CD4-positive, alpha-beta T cell treated with Interleukin-6 at 100 ng/mL for 8 hours (primary cell): ENCODE measurements at places on chromosomes 1 and 21.

- no peak for DNase-seq
Observed at GRCh38 chr1:77847621-77848080, 40.8 kb upstream of the NEXN start.

- no peak for DNase-seq
Observed at GRCh38 chr1:46489638-46490405, at the start of gene DMBX1. DMBX1 (plus strand) TSS chr1:46489836; CDS start chr1:46507011, 17,175 bp downstream.

- DNase-seq, result no peak
Observed at GRCh38 chr1:149846593-149847466, 52.5 kb upstream of the BOLA1 start.

DNA sequence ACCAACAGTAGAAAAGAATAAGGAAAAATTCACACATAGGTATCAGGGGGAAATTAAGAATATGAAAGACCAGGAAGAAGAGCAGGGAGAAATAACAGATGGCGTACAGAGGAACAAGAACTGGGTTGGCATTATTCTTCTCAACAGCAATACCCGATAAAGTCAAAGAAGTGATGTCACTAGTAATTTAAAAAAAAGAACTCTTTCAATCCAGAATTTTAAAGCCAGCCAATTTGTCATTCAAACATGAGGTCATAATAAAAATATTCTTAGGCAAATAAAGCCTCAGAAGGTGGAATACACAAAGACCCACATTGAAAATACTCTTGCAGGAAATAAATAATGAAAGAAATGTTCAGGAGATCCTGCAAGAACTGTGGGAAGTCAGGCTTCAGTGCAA lies 8.8 kb downstream of the NCMAP start:
- DNase-seq, result no peak

- no peak for DNase-seq
Observed at GRCh38 chr1:65818966-65819365, 26.3 kb downstream of the PDE4B start.

GRCh38 chr1:58094221-58094620 lies 452.3 kb downstream of the OMA1 start:
- no peak for DNase-seq

GRCh38 chr1:60942291-60942690 lies 140.1 kb upstream of the NFIA start:
- no peak for DNase-seq

DNA sequence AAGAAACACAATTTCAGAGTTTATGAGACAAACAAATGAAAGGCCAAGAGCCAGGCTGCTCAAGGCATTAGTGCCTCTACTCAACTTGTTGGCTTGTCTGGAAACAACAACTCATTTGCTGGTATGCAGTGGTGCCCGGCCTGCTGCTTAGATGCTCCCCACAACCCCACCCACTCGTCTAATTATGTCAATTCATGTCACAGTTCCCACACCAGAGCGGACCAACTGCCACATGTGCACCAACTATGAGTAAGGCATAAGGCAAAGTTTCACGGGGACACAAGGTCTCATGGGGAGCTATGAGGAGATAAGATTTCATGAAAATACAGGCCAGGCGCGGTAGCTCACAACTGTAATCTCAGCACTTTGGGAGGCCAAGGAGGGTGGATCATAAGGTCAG lies 34.5 kb upstream of the LRRC38 start:
- no peak for DNase-seq

- no peak for DNase-seq
Observed at GRCh38 chr1:45554198-45554597, 3.6 kb downstream of the AKR1A1 start.

GRCh38 chr21:46503922-46504550 lies 45.3 kb downstream of the DIP2A start:
- no peak for DNase-seq
